ENCODE measurements at places on chromosomes 1 and 21. TPM values are rescaled to one million over a fixed set of nuclear protein-coding genes. Genes with fewer than 3 reads are reported as not detected.

IRF6 gene
- 0.10 TPM for total RNA-seq

DNA sequence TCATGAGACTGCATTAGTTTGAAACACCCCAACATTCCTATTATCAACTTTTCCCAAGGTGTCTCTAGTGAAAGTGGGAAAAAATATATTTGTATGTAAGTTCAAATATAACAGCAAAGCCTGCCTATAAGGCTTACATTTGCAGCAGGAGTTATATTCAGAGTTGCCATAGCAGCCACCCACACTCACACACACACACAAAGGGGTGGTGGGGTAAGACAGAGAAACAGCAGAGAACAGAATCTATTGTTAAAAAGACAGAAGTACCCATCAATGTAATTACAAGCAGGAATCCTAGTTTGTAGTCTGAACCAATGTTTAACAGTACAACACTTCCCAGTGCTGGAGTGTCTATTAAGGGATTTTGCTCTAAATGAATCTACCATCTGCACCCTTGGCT is 55.0 kb downstream of the PLPPR5 start:
- no peaks in the 10 kb centered on the region for H3K36me3 ChIP-seq
- no peaks in the 10 kb centered on the region for H3K4me1 ChIP-seq
- no peak overlapping the region for H3K27ac ChIP-seq
- no peak overlapping the region for H3K4me3 ChIP-seq
- H3K27me3 ChIP-seq, result no peaks in the 10 kb centered on the region

GRCh38 chr1:87560601-87561360 is 232.1 kb downstream of the LMO4 start:
- H3K27ac ChIP-seq, result no peak overlapping the region
- H3K27me3 ChIP-seq, result no peaks in the 10 kb centered on the region
- H3K4me3 ChIP-seq, result no peak overlapping the region
- H3K4me1 ChIP-seq, result no peaks in the 10 kb centered on the region
- no peak for DNase-seq

DNA sequence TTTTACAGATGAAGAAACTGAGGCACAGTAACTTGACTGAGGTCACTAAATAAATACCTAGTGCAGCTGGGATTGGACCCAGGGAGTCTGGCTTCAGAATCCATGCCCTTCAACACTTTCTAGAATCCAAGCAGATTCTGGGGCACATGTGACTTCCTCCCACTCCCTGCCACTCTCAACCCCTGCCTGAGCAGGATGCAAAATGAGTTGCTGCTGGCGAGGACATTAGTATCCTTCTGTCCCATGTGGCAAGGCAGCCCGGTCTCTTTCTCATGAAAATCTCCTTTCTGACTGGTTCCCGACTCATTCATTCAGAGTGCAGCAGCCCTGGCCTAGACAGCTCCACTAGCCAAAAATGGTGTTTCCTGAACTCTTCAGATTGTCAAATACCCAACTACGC is 28.4 kb downstream of the TNNT2 start:
- H3K4me3 ChIP-seq, result no peak overlapping the region
- no peaks in the 10 kb centered on the region for H3K36me3 ChIP-seq
- no peaks in the 10 kb centered on the region for H3K27me3 ChIP-seq
- H3K27ac ChIP-seq, result no peak overlapping the region
- no peak for DNase-seq

DNA sequence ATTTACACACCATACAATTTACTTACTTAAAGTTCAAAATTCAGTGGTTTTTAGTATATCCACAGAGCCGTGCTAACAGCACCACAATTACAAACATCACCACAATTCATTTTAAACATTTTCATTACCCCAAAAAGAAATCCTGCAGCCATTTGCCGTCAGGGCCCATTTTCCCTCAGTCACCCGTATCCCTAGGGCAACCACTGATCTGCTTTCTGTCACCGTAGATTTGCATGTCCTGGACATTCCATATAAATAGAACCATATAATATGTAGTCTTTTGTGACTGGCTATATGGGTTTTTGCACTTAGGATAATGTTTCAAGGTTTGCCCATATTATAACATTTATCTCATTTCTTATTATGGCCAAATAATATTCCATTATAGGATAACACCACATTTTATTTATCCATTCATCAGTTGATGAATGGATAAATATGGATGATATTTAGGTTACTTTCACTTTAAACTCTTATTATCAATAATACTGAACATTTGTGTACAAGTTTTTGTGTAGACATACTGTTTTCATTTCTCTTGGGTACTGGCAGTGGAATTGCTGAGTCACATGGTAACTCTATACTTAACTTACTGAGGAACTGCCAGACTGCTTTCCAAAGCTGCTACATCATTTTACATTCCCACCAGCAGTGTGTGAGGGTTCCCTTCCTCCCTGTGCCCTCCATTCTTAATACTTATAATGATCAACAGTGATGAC is 68.9 kb downstream of the ST3GAL3 start:
- H3K27me3 ChIP-seq, result no peaks in the 10 kb centered on the region
- no peak for DNase-seq
- no peak overlapping the region for H3K4me3 ChIP-seq
- H3K4me1 ChIP-seq, result peaks cover 3% of the 10 kb centered on the region
- no peaks in the 10 kb centered on the region for H3K36me3 ChIP-seq
- H3K27ac ChIP-seq, result no peak overlapping the region

BMP8A gene
- not detected for total RNA-seq

Data from GM12878 (cell line).